ENCODE measurements at places on chromosomes 1 and 21. TPM values are rescaled to one million over a fixed set of nuclear protein-coding genes. Genes with fewer than 3 reads are reported as not detected.

QSOX1 gene
- total RNA-seq, result 750 TPM

KCNE2 gene
- not detected for total RNA-seq

TMEM81 gene
- total RNA-seq, result 2.5 TPM

ADAMTS1 gene
- total RNA-seq, result 480 TPM

KCNH1 gene
- total RNA-seq, result 0.14 TPM

CREG1 gene
- total RNA-seq, result 64.9 TPM

C8B gene
- total RNA-seq, result not detected

MTARC2 gene
- 4.6 TPM for total RNA-seq

CFAP74 gene
- not detected for total RNA-seq

NBPF4 gene
- not detected for total RNA-seq

WNT3A gene
- not detected for total RNA-seq

HES3 gene
- not detected for total RNA-seq

TNFRSF8 gene
- 0.28 TPM for total RNA-seq

PLEKHG5 gene
- 7.0 TPM for total RNA-seq

HCRTR1 gene
- total RNA-seq, result not detected

SH2D2A gene
- total RNA-seq, result not detected
